ENCODE measurements at places on chromosomes 6 and 20.

- H3K4me1 ChIP-seq, result peaks cover 20% of the 10 kb centered on the region
- no peak overlapping the region for H3K27ac ChIP-seq
- H3K27me3 ChIP-seq, result no peaks in the 10 kb centered on the region
Measured at GRCh38 chr6:44621846-44622245, 234.3 kb downstream of the CDC5L start.

GRCh38 chr20:36768768-36769430 lies 4.7 kb downstream of the DSN1 start:
- H3K27me3 ChIP-seq, result no peaks in the 10 kb centered on the region
- H3K4me1 ChIP-seq, result no peaks in the 10 kb centered on the region
- no peak overlapping the region for H3K4me3 ChIP-seq
- H3K27ac ChIP-seq, result no peak overlapping the region

DNA sequence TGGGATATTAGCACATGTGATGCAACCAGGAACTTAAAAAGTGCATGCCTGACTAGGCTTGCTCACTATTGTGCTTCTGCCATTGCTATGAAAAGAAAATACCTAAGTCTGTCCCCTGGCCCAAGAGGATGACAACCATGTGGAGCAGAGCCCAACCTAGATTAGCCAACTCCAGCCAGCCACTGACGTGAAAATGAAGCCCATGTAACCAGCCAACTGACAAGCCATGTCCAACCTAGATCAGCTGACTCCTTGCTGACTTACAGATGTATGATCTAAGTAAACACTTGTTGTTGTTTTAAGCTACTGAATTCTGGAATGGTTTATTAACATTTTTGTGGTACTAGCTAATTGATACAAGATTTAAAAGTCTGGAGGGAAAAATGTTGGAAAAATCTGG lies 47.5 kb downstream of the PIGU start:
- no peak overlapping the region for H3K27ac ChIP-seq
- H3K4me1 ChIP-seq, result no peaks in the 10 kb centered on the region
- H3K27me3 ChIP-seq, result no peaks in the 10 kb centered on the region

- H3K4me1 ChIP-seq, result no peaks in the 10 kb centered on the region
- no peaks in the 10 kb centered on the region for H3K27me3 ChIP-seq
- H3K36me3 ChIP-seq, result no peaks in the 10 kb centered on the region
Measured at GRCh38 chr6:162119341-162119740, 608.2 kb downstream of the PRKN start.

- H3K36me3 ChIP-seq, result peaks cover 3% of the 10 kb centered on the region
- no peak for DNase-seq
- H3K4me3 ChIP-seq, result no peak overlapping the region
- H3K4me1 ChIP-seq, result no peaks in the 10 kb centered on the region
- no peak overlapping the region for H3K27ac ChIP-seq
- H3K27me3 ChIP-seq, result no peaks in the 10 kb centered on the region
Measured at GRCh38 chr6:56483929-56484328, 158.8 kb downstream of the DST start.

DNA sequence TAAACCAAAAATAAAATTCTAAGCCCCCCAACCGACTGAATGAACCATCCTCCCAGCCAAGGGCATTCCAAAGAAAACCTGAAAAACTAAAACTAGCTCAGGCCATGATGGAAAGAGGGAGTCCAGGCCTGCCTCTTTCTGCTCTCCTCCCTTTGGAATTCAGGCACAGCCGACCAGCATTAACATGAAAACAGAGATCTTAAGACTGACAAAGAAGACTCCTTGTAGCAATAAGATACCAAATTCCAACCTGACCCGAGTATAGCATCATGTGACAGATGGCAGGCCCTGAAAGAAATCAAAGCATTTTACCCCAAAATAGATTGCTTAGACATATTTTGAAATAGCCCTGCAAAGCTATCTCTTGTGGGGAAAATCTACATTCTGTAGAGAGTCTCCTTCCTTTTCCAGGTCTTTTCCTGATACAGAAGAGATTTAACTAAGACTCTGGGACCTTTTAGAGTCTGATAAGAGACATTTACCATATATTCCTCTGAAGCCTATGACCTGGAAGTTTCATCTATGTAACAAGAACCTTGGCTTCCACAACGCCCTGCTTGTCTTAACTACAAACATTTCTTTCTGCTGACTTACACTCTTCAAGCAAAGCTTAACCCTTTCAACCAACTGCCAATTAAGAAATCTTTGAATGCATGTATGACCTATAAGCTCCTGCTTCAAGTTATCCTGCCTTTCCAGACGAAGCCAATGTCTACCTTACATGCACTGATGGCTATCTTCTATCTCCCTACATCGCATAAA lies 22.2 kb upstream of the TXLNB start:
- no peak for DNase-seq
- H3K36me3 ChIP-seq, result no peaks in the 10 kb centered on the region
- H3K4me3 ChIP-seq, result no peak overlapping the region
- H3K27ac ChIP-seq, result peak overlapping the region; percentile 82

DNA sequence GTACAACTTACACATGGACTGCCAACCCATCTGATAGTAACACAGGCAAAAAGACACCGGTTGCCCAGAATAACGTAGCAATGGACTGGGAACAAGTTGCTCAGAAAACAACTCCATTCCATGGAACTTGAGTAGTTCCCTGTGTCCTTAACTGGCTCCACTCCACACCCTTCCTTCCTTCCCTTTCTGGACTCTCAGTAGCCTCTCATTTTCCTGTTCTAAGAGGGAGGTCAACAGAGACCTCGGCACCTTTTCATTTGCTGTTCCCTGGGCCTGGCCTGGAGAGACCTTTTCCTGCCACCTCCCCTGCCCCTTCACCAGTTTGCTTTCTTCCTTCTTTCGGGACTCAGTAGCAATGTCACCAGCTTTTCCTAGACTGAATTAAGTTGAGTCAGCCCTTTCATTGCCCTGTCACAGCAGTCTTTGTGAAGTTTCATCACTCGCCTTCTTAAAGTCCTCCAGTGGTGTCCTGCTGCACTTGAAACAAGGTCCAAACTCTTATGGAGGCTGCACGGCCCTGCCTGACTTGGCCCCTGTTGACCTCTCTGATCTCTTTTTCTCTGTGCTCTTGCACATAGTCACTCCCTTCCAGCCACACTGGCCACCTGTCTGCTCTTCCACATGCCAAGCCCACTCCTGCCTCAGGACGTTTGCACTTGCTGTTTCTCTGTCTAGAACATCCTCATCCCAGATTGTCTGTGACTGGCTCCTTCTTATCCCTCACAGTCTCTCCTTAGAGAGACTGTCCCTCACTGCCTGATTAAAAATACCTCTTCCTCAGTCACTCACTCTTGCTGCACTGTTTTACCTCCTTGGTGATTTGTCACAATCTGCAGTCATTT lies 90.8 kb downstream of the KCNB1 start:
- no peaks in the 10 kb centered on the region for H3K4me1 ChIP-seq
- H3K36me3 ChIP-seq, result no peaks in the 10 kb centered on the region
- H3K4me3 ChIP-seq, result no peak overlapping the region
- no peak for DNase-seq
- H3K27ac ChIP-seq, result no peak overlapping the region
- H3K27me3 ChIP-seq, result no peaks in the 10 kb centered on the region

DNA sequence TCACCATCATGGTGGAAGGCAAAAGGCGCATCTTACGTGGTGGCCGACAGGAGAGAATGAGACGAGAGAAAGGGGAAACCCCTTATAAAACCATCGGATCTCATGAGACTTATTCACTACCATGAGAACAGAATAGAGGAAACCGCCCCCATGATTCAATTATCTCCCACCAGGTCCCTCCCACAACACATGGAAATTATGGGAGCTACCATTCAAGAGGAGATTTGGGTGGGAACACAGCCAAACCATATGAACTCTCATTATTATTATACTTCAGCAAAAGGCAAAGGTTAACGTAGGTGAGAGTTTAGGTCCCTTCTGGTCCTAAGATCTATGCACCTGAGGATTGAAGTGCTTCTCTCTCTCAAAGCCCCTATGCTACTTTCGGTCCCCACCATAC lies 2.4 kb upstream of the PFDN4 start:
- no peak overlapping the region for H3K4me3 ChIP-seq
- DNase-seq, result no peak
- H3K27ac ChIP-seq, result no peak overlapping the region
- no peaks in the 10 kb centered on the region for H3K27me3 ChIP-seq
- H3K4me1 ChIP-seq, result peaks cover 4% of the 10 kb centered on the region

DNA sequence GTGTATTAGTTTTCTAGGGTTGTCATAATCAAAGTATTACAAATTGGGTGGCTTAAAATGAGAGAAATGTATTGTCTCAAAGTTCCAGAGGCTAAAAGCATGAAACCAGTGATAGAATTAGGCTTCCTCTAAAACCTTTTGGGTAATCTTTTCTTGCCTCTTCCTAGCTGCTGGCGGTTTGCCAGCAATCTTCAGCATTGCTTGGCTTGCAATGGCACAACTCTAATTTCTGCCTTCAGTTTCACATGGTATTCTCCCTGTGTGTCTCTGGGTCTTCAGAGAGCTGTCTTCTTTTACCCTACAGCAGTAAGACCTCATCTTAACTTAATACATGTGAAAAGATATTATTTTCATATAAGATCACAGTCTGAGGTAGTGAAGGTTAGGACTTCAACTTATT lies 479.1 kb upstream of the GJE1 start:
- no peak overlapping the region for H3K27ac ChIP-seq
- no peaks in the 10 kb centered on the region for H3K4me1 ChIP-seq
- H3K36me3 ChIP-seq, result no peaks in the 10 kb centered on the region
- no peak overlapping the region for H3K4me3 ChIP-seq
- no peaks in the 10 kb centered on the region for H3K27me3 ChIP-seq

DNA sequence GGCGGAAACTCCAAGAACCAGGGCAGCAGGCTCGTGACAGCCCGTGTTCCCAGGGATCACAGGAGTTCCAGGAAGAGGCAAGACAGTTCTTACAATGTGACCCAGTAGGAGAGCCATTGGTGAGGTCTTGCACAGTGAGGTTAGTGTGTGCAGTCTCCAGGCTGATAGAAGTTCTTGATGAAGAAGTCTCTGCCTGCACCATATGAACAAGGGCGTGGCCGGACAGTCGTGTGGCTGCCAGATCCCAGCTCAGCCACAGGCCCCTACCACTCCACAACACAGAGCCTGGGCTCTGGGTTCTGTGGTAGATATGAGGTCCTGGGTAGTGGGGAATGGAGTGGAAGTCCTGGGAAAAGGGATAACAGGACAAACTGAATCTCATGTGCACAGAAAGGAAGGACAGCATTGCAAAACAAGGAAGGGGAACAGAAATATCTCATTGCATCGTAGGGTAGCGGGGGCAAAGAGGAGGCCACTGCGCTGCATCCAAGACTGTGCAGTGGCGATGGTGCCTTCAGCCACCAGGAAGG lies 65.2 kb downstream of the STX11 start:
- peaks cover 9% of the 10 kb centered on the region for H3K4me1 ChIP-seq
- peak overlapping the region; percentile 60 for H3K4me3 ChIP-seq
- peak overlapping the region; percentile 49 for H3K27ac ChIP-seq
- DNase-seq, result no peak

GRCh38 chr6:164531736-164532135 lies 777.7 kb downstream of the C6orf118 start:
- H3K4me1 ChIP-seq, result no peaks in the 10 kb centered on the region
- H3K27me3 ChIP-seq, result no peaks in the 10 kb centered on the region
- H3K27ac ChIP-seq, result no peak overlapping the region
- no peak overlapping the region for H3K4me3 ChIP-seq

- no peaks in the 10 kb centered on the region for H3K36me3 ChIP-seq
- H3K4me3 ChIP-seq, result no peak overlapping the region
- H3K27me3 ChIP-seq, result no peaks in the 10 kb centered on the region
- no peak overlapping the region for H3K27ac ChIP-seq
- no peaks in the 10 kb centered on the region for H3K4me1 ChIP-seq
Measured at GRCh38 chr6:3881711-3882421, 32.7 kb downstream of the FAM50B start.

DNA sequence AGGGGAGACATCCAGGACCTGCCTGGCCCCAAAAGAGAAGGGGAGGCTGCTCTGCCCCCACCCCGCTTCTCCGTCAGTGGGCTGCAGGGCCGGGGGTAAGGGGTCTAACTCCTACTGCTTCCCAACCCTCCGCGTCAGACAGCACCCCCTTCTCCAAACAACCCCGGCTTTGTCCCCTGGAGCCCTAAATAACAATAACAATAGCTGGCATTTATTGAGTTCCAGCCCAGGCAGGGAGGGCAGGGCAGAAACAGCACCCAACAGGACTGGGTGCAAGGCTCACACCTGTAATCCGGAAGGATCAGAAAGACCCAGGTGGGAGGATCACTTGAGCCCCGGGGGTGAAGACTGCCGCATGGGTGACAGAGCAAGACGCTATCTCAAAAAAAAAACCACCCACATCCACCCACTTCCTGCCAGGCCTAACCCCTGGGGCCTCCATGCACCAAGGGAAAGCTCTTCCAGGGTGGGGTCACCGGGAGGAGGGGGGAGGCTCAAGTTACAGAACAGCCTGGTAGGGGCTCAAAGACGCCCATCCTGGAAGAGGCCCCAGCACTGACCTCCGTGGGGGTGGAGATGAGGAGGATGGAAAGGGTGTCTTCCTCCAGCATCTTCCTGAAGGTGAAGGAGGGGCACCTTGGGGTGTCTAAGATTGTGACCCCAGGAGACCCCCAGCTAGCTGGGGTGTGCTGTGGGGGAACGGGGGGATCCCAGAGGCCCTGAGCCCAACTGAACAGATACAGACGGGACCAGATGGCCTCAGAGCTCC lies 1.3 kb upstream of the FNDC11 start:
- no peaks in the 10 kb centered on the region for H3K36me3 ChIP-seq
- no peaks in the 10 kb centered on the region for H3K27me3 ChIP-seq
- peak overlapping the region; percentile 26 for H3K4me3 ChIP-seq

GRCh38 chr20:35972462-35972861 lies 4.1 kb downstream of the CNBD2 start:
- DNase-seq, result no peak
- H3K4me1 ChIP-seq, result no peaks in the 10 kb centered on the region
- H3K4me3 ChIP-seq, result no peak overlapping the region
- no peak overlapping the region for H3K27ac ChIP-seq
- no peaks in the 10 kb centered on the region for H3K27me3 ChIP-seq

DNA sequence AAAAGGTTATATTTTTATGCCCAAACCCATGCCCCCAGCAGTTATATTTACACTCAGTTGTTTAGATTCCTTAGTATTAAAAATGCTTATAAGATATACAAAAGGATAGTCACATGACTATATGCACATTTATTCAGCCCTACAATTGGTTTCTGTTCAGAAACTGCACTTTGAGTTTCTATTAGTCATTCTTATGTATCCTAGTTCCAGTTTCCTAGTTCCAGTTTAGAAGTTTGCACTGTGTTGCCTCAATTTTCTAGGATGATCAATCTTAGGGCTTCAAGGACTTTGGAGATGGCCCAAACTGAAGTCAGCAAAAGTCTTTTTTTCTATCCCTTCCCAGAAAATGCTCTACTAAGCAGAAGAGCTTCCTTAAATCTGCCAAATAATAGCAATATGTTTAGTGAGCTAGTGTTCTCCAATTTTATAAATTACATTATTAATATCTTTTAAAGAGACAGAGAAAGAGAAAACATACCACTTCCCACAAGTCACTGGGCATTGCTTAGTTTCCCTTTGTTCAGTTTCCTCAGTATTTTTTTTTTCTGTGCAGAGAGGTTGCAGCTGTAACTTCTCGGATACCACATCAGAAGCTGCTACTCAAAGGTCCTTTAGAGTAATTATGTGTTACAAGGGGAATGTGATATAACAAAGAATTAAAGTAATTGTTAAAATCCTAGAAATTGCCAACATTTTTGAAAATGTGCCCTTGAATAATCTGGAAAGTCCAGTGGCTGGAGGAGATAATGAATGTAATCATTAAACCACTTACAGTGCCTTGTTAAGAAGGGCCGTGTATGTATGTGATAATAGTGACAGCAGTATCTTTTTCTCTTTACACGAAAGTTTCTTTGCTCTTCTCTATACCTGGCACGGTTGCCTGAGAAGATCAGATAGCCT lies 138.8 kb downstream of the KHDRBS2 start:
- H3K4me3 ChIP-seq, result no peak overlapping the region
- H3K4me1 ChIP-seq, result no peaks in the 10 kb centered on the region
- DNase-seq, result no peak
- H3K27me3 ChIP-seq, result peaks cover 1% of the 10 kb centered on the region

All from H1 (cell line).